ENCODE measurements at places on chromosomes 7 and 10.
A peak's percentile ranks its signal among the peaks of the same experiment; 100 is the strongest.

GRCh38 chr7:75993689-75994387 is 557 bp downstream of the TMEM120A start:
- no peak for DNase-seq

- no peak for DNase-seq
These were observed 976.3 kb upstream of the LRRTM3 start for GRCh38 chr10:65949526-65949925.

DNA sequence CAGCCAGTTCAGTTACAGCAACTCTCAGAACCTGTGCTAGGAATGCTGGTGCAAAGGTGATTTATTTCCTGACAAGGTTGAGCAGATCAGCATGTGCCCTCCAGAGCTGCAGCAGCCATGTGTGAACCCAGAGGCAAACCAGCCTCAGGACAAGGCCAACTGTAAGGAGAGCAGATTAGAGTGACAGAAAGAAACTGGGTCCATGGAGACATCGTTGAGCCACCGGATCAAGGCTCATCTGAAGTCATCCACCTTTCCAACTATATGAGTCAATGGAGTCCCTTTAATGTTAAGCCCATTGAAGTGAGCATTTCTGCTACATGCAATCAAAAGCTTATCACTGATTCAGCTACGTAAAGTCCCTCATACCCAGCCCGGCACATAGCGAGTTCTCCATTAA is 26.4 kb downstream of the KCNMA1 start:
- DNase-seq: no peak

GRCh38 chr7:46811529-46811928 is 770.4 kb downstream of the TNS3 start:
- DNase-seq: no peak

GRCh38 chr10:62308101-62308500 is 39.5 kb upstream of the RTKN2 start:
- DNase-seq: no peak

- no peak for DNase-seq
These were observed 186.1 kb downstream of the HERPUD2 start for GRCh38 chr7:35508623-35509400.

GRCh38 chr7:121561717-121562116 is 165.6 kb upstream of the FAM3C start:
- DNase-seq: no peak

DNA sequence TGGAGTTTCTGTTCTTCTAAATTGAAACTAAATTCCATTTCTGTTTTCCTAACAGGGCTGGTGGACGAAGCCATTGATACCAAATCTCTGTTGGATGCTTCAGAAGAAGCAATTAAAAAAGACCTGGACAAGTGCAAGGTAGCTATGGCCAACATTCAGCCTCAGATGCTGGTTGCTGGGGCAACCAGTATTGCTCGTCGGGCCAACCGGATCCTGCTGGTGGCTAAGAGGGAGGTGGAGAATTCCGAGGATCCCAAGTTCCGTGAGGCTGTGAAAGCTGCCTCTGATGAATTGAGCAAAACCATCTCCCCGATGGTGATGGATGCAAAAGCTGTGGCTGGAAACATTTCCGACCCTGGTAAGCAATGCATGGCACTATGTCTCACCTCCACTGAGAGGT is 45.6 kb downstream of the AP3M1 start:
- DNase-seq: peak; percentile 10

DNA sequence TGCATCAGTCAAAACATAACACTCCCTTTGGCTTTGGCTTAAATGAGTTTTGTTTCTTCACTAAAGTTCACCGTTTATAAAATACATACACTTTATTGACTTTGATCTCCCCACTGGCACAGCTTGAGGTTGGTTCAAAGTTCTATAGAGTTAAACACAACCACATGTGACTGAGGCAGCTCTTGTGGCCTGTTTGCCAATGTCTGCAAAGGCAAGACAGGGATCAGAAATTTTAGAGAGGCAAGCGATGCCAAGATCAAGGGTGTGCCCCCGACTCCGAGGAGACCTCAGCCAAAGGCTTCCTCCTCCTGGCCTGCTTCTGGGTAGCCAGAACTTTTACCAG is 129.8 kb upstream of the JCAD start:
- no peak for DNase-seq

- no peak for DNase-seq
These were observed 140.1 kb downstream of the ZFAND4 start for GRCh38 chr10:45532480-45532879.

DNA sequence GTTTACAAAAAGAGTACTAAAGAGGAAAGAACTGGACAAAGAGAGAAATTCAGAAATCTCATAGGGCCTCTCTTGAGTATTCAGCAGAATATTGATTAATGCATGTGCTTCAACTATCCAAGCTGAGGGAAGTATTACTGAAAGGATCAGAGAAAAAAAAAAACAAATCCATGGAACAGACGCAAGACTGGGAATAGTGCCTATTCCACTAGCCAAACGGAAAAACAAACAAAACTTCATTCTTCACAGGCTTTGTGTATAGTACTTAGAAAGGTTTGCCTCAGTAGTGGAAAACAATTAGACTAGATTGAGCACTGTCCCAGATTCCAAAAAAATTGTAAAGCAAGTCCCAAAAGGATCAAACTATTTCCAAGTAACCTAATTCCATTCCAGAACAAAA is 106.2 kb downstream of the TFEC start:
- no peak for DNase-seq

DNA sequence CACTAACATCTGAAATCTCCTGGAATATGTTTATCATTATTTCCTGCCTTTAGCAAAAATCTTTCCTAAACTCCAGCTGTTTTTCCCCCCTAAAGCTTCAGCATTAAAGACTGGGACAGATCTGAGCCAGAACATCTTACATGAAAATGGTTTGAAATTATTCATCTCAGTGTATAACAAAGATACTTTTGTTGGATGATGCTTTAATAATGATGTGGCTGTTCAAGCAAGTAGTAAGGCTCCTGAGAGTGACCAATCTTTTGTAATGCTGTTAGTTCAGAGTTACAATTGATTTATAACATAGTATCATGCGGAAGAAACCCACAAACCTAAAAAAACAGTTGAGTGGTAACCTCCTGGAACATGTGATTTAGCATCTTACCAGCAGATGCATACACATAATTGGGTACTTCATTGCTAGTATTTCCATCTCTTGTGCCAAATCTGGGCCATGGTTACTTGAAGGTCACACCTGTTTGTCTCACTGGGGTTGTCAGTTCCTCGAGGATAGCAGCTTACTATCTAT is 1.5 kb downstream of the BZW2 start:
- DNase-seq: no peak

DNA sequence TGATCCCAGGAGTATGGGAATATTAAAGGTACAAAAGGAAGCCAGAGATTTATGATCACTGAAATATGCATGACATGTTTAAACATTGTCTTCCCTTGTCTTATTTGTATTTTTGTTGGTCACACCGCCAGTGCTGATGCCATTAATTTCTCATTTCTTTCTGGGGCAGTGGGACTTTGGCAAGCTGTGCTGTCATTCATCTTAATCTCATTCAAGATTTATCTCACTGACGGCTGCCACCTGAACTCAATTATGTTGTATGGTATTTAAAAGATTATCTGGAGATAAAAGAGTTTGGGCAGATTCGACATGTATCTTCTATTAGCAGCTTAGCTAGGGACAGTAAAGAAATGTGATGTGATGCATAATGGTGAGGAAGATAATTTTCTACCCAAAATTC is 284.9 kb upstream of the PLXDC2 start:
- DNase-seq: no peak

DNA sequence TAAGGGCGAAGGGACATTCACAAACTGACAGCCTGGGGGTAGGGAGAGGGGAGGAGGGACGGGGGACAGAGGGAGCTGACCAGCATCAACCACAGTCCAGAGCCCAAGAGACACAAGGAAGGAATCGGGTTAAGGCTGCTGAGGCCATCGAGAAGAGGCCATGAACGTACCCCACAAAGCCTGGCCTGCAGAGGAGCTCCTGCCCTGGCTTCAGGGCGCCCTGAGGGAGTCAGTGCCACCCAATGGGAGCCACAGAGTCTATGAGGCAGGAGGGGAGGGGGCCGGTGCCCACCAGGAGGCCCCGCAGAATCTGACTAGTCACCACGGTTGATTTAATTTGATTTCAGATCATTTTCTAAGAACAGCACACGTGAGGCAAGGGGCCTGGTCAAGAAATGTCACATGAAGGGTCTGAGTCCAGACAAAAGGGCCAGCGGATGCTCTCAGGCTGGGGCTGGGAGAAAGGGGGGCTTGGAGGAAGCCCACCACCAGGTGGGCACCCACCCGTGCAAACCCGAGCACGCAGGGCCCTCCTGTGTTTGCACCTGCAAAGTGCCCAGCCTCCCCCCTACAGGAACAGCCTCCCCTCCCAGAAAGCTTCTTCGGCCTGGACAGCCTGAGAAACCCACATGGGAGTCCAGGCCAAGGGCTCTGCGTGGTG is 40.4 kb downstream of the CAMK2B start:
- DNase-seq: no peak

GRCh38 chr7:39353615-39354376 is 212.4 kb upstream of the YAE1 start:
- DNase-seq: no peak

DNA sequence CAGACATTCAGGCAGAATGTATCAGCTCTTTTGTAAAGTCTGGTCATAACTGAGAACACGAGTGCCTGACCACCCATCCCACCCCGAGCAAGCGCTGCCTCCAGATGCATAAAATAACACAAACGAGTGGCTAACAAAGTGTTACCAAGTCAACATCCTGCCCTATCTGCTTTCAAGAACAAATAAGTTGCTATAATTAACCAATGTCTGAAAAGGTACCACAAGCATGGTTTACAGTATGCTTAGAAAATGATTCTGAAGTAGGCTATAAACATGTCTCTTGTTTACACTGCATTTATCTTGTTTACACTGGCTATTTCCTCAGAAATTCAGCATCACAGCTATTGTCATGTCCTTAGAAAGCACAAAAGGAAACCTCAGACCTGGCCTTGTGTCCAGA is 49.5 kb downstream of the PIK3AP1 start:
- no peak for DNase-seq

DNA sequence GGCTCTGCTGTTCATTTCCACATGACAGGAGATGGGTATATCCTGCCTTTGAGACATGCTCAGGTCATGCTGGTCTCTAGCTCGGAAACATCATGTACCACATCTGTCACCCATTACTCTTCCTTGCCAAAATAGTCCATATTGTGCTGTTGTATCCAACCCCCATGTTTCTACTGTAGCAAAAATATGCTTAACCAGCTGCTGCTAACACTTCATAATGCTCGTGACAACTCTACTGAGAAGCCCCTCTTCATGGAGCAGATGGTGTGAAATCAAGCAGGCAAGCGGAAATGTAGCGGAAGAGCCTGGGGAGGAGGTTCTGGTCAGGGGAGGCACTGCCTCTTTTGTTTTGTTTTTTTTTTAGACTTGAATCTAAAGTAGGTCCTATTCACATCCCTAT is 82.9 kb downstream of the NPY start:
- no peak for DNase-seq

GRCh38 chr7:157839672-157840167 is 502.9 kb downstream of the DNAJB6 start:
- no peak for DNase-seq

DNA sequence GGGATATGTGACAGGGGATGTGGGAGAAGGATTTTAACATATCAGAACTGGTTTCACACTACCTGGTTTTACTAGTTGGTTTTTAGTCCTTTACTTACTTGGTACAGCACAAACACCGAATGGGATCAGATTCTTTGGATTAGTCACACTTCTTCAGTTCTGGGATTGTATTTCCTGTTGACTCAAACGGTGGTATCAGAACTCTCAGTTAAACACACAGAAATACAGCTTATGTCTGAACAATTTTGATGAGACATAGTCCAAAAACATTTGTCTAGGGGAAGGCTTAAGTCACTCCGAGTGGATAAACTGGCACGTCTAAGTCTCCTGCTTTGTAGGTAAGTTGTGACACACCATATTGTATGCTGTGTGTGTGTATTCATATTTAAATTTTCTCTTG is 480.5 kb downstream of the PHTF2 start:
- DNase-seq: no peak

DNA sequence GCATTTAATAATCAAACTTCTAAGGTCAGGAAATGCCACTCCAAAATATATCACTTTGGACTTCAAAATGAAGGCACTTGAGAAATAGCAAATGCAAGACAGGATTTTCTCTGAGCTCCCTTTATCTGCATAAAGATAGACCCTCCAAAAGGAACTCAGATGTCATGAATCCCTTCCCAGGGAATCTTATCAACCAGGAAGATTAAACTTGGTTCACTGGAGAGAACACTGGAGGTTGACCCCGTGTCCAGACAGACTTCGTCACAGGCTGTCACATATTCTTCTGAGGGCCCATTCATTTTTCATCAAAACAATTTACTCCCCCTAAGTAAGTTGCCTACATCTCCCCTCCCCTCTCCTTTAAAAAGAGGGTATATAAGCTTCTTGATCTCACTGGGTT is 21.2 kb downstream of the IFIT3 start:
- DNase-seq: no peak

DNA sequence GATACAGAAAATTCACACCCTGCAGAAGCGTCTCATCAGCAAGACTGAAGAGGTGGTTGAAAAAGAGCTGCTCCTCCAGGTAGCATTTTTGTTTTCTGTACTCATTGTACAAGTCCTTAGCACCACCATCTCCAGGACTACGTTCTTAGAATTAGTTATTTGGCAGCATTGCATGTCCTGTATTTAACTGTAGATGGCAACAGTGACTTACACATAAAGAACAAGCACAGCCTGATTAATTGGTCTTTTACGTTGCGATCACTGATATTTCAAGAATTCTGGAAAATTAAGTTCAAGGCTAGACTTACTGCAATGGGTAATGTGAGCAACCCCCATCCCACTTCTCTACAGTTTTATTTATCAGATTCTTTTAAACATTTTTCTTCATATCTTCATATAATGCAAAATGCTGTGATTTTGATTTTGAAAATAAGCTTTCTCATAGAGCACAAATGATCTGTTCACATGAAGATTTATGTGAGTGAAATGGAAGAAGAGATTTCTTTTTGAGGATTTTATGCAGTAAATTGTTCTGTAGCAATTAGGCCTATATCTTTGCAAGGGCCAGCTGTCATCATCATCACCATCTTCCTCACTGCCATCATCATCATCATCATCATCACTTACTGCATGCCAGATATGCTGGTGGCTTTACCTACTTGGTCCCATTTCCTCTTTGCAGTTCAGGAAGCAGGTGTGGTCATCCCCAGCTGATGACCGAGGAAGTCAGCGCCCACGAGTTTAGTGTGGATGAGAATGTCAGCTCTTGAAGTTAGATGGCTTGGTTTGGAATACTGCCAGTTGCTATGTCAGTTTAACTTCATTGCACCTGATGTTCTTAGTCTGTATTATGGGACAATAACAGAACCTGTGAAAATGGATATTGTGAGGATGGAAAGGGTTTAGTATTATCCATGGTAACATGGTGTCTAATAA is 53.4 kb downstream of the CFAP58 start:
- DNase-seq: no peak

DNA sequence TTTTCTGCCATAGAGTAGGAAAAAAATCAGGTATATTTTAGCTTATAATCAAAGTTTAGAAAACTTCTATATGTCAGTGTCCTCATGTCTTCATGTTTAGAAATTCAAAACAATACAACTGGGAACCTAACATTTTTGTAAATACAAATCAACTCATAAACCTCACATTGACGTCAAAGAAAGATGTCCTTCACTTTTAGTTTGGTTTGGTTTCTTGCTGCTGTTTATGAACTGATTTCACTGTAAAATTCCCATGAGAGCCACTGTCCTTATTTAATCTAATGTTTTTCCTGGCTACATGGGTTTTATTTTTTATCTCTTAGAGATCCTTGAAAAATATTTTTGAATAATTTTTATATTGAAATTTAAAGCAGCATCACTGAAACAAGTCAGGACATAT is 208.4 kb downstream of the DYNC1I1 start:
- DNase-seq: no peak

- no peak for DNase-seq
These were observed 1.2 kb downstream of the PURB start for GRCh38 chr7:44883961-44884620.
